Stimulated activated CD8-positive, alpha-beta memory T cell treated with anti-CD3 and anti-CD28 coated beads, Interleukin-15, amount 100 ng/mL, for 48 hours (primary cell): ENCODE measurements at places on chromosomes 2 and 18.

DNA sequence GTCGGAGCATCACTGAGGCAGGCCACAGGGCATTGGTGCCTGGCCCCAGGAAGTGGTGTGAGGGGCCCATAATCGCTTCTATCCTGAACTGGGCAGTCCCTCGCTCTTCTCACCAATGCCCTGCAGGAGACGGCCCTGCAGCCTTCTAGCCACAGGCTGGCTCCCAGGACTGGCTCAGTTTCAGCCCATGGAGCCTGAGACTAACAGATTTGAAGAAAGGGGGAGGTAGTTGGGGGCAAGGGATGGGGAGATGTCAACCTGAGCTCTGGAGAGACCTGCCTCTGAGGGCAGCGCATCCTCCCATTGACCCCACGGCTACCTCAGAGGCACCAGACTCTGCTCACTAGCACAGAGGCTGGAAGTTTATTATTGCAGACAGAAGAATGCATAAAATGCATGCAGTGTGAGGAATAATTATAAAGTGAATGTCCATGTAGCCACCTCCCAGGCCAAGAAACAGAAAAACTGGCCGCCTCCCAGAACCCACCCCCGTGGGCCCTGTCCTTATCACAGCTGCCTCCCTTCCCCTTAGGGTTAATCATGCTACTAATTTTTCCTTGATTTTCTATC is 1.4 kb downstream of the TOGARAM2 start:
- no peak for DNase-seq

DNA sequence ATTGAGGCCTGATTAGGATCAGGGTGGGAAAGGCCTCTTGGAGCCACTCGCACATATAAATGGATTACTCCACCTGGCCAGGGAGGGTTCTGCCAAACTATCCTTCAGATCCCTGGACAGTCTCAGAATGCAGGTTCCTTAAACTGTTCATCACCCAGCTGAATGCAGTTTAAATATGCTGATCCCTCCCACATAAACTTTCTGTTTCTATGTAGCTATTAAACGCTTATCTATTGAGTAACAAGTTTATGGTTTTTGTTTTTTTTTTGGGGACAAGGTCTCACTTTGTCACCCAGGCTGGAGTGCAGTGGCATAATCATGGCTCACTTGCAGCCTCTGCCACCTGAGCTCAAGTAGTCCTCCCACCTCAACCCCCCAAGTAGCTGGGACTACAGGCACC is 1.9 kb downstream of the CAD start:
- no peak for DNase-seq

DNA sequence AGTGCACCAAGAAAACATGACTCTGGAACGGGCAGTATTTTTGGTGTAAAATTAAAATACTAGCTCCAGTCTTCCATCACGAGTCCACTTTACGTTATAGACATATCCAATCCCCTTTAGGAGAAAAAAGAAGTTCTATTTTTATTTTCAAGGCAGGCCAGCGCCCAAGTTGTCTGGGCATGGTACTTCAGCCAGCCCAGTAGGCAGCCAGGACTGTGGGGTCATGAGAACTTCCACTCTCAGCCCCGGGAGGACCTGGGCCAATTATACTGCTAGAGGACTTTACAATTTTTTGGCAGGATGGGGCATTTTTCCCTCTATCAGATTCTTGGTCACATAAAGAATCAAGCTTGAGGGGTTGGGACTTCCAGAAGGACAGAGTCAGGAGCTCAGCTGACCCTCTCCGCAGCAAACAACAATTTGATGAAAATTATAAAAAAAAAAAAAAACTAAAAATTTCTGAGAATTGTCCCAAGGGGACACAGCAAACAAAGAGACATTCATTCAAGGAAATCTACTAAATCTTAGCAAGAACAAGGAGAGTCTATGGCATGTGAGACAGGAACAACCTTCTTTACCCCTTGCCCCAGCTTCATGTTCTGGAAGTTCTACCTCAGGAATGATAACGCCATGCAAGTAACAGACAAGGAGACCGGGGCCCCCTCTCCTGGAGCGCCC is 37.3 kb upstream of the B3GNT2 start:
- no peak for DNase-seq

DNA sequence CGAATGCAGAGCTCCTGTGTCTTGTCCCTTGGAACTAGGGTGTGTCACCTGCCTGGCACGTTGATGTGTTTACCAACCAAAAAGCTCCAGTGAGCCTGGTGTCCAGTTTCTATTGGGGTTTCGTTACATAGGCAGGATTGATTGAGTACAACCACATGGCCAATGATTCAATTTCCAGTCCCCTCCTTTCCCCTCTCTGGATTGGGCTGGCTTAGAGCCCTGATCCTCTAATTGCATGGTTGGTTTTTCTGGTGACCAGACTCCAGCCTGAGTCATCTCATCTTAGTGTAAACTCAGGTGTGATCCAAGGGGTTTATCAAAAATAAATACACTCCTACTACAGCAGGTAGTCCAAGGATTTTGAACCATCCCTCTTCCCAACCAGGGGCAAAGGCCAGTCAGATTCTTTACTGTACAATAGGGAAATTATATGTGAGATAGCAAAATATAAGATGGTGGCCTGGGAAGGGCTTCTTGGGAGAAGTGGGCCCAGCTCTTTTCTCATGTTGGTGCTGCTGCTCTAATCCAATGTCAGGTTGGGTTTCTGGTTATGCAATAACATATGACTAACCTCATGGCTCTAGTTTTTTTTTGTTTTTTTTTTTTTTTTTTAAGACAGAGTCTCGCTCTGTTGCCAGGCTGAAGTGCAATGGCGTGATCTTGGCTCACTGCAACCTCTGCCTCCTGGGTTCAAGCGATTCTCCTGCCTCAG is 64.7 kb upstream of the MGAT5 start:
- DNase-seq = no peak

- no peak for DNase-seq
These were observed 321.0 kb downstream of the TNS1 start for GRCh38 chr2:217681791-217682190.

DNA sequence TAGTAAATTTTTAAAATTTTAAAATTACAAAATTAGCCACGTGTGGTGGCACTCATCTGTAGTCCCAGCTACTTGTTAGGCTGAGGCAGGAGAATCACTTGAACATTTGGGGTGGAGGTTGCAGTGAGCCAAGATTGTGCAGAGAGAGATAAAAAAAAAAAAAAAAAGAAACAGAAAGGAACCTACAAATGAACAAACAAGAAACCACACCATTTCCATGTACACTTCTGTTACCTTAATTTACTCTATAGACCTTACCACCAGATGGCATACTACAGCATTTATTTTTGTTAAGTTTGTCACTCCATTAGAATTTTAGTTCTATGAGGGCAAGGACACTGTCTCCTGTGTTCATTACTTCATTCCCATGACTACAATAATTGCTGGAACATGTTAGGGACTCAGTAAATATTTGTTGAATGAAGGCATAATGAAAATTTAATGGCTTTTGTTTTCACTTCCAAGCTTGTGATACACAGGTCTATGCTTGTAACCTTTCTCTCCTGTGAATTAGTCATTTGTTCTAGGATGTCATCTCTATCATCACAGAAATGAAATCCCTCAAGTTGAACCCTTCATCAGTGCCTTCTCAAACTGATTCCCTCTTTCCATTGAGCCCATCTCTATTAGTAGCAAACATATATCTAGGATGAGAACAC is 76.0 kb downstream of the ARHGAP15 start:
- DNase-seq = no peak

- no peak for DNase-seq
These were observed 191.3 kb downstream of the AGAP1 start for GRCh38 chr2:235685024-235685721.

- DNase-seq = no peak
These were observed 1406.6 kb upstream of the ACVR2A start for GRCh38 chr2:146438246-146438645.

GRCh38 chr2:42246562-42246961 is 77.4 kb downstream of the EML4 start:
- no peak for DNase-seq

DNA sequence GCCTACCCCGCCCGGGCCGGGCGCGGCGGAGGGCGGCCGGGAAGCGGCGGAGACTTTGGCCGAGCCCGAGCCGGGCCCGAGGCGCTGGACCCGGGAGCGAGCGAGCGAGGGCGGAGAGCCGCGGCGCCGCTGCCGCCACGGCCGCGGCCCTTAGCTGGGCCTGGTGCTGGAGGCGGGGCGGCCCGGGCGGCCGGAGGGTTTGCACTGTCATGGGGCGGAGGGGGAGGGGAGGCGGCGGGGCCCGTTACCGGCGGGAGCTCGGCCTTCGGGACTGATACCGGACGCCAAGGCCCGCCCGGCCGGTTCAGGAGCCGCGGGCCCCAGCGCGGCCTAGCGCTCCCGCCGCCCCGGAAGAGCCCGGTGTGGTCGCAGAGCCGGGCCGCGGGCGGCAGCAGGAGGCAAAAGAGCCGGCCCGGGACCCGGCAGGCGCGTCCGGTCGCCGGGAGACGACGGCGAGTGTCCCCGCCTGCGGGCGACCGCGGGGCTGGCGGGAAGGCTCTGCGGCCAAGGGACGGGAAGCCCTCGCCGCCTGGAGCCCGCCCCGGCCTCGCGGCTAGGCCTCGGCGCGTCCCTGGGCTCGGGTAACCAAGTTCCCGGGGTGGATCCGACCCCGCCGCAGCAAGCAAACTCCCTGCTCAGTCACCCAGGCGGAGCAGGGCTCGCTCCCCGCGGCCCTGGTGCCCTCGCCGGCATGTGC is 697 bp downstream of the KCMF1 start:
- peak; percentile 50 for DNase-seq

DNA sequence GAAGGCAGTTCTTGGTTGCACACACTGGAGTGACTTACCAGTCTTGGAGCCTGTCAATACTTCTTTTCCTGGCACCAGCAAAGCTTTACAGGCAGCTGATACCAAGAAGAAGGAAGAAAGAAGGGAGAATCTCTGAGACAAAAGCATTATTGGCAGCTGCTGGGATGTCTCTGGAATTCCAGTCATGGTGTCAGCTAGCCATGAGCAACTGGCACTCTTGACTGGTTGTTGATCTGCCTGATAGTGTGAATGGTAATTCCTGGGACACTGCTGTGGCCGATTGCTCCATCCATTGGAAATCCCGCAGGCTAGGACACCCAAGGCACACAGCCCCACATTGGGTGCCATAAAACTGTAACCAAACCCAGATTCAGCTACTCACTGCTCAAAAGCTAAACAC is 17.8 kb upstream of the SPAG16 start:
- no peak for DNase-seq

DNA sequence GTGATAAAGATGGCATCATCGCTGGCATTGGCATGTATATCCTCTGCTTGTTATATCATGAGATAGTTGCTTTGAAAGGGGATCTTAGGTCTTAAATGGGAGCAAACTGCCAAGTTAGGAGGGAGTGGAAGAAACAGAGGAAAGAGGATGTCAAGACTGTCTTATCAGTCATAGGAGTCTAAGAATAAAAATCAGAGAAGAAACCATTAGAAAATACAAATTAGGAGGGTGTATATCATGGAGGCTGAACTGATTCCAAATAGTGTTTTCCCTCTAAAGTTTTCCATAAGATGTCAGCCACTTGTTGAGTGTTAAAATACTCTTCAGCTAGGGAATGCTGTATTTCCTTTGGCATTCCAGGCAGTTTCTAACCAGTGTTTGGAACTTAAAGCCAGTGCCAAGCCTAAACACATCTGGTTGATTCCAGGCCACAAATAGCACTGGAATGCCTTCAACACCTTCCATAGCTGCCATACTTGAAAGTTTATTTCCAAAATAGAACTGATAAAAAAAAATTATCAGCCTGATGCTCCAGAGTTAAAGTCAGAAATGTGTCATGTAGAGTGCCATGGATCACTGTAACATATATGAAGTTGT is 129.4 kb downstream of the ZEB2 start:
- no peak for DNase-seq

DNA sequence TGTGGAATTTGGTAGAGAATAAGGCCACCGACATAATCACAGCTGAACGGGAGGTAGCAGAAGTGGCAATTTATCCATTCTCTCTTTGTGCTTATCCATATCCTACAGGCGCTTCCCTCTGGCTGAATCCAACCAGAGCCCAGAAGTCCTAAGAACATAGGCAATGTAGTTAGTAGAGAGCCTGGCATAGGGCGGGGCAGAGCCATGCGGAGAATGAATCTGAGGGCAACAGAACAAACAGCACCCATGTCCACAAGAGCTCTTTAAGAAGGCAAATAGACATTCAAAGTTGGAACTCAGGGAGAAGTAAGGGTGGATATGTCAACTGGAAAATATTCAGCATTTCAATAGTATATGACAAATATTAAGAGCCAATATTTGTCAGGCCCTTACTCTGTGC is 305.9 kb upstream of the VWC2L start:
- no peak for DNase-seq

DNA sequence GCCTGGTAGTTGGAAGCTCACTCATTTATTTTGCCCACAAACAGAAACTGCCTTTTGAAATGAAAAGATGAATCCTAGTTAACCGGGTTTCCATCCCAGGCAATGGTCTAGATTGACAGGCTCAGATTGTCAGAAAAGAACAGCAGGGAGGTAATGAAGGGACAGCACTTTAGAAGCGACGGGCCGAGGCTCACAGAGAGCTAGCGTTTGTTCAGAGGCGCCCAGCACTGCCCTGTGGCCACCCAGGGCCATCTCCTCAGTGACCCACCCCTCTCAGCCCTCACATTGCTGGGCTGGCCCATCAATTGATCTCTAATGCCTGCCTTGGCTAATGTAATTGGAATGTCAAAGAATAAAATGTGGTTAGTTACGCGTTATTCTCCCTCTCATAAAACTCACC is 304.8 kb downstream of the CDCA7 start:
- DNase-seq = no peak

GRCh38 chr2:170189757-170190156 is 11.8 kb downstream of the MYO3B start:
- DNase-seq = no peak

GRCh38 chr2:236558036-236558435 is 11.6 kb upstream of the ACKR3 start:
- no peak for DNase-seq

DNA sequence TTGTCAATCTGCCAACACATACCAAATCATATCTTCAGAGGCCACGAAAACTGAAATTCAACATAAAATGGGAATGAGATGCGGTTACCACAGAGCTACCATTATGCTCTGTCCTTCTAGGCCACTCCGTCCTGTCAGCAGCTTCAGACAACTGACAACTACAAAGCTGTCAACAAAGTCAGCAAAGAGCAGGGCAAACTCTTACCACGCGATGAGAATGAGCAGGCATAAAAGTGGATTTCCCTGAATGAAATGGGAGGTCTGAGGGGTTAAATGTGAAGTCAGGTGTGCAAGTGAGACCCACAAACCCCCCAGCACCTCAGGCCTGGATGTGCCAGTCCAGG is 130.1 kb downstream of the LNPK start:
- DNase-seq = no peak

DNA sequence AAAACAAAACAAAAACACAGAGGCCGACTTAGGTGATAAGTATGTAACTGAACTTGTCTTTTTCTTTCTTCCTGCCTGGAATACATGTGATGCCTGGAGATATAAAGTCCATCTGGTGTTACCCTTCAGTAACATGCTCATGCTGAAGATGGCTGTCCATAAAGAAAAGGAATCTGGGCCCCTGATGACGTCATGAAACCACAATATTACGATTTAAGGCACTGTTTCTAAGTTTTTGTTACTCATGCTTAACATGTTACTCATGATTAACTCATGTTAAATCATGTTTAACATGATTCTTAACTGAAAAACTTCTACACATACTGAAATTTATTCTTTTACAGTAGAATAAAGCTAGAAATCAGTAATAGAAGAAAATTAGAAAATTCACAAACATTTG is 49.0 kb downstream of the STRADB start:
- DNase-seq = no peak

GRCh38 chr2:164617466-164617865 is 3.8 kb downstream of the GRB14 start:
- no peak for DNase-seq
